ENCODE measurements at places on chromosomes 6 and 20.

- DNase-seq, result no peak
Observed at GRCh38 chr6:5205877-5206850, 54.6 kb downstream of the LYRM4 start.

DNA sequence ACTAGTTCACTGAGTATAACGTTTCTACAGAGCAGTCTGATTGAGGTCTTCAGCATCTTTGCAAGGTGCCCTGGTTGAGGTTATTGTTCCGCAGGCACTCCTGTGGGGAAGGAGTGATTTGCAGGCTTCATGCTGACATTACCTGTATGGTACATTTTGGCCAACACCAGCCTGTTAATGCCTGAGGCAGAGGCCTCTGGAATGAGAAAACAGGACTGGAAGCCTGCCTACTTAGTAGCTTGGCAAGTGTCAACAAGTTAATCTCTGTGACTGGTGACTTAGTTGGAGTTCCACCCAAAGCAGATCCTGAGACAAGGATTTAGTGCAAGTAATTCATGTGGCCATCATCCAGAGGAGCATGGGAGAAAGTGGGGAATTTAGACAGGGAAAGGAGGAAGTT, 24.6 kb downstream of the MAS1 start:
- no peak for DNase-seq

DNA sequence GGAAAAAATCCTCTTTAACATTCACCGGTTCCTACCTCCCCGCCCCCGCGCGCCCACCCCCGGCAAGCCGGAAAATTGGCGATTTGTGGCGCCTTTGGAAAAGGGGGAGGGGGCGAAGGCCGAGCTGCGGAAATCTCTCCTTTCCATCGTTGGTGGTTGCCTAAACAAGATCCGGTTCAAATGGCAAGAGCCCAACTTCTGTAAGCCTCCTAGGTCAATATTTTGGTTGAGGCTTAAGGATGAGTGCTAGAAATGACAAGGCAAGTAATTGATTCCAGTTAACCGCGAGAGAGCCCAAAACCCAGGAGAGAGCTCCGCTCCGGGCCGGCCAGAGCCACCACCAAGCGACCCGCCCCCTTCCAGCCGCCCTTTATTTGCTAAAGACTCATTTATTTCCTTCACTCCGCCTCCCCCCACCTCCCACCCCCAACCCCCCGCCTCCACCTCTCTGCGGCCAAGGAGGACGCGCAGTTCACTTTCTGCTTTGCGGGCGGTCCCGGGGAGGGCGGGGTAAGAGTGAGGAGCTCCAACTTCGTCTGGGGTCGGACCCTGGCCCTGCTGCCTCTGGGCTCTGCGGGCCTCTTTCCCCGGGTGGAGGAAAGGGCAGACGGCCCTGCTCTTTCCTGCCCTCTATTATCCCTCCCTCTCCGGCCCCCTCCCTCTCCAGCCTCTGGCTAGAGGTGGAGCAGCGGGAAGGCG, 838 bp upstream of the NKX2-2 start:
- no peak for DNase-seq

DNA sequence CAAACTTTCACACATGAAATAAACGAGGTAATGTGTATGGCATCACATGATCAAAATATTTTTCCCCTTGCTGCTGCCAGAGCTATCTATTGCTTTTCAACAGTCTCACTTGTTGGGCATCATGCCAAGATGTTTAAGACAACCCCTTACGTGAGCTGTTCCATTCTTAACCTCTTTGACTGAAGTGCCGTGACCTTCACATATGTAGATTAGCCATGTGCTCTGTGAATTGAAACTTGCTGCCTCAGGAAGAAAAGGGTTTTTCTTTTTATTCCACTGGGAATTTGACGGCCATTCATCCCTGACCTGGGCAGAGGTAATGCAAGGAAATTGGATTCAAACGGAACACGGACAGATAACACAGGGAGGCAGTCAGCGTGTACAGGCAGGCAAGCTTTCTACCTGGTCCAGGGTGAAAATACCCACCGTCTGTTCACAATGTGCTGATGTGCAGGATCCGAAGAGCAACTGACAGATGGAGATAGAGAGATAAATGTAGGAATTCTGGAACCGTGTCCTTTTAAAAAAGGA, 14.2 kb downstream of the ARID1B start:
- DNase-seq, result no peak

- no peak for DNase-seq
Observed at GRCh38 chr20:42100137-42100704, 482.0 kb upstream of the CHD6 start.

GRCh38 chr6:131400054-131400778, 172.8 kb upstream of the ARG1 start:
- no peak for DNase-seq

GRCh38 chr6:22737331-22737730, 168.0 kb downstream of the HDGFL1 start:
- DNase-seq, result no peak

GRCh38 chr6:4728436-4728769, 47.8 kb upstream of the CDYL start:
- DNase-seq, result no peak

DNA sequence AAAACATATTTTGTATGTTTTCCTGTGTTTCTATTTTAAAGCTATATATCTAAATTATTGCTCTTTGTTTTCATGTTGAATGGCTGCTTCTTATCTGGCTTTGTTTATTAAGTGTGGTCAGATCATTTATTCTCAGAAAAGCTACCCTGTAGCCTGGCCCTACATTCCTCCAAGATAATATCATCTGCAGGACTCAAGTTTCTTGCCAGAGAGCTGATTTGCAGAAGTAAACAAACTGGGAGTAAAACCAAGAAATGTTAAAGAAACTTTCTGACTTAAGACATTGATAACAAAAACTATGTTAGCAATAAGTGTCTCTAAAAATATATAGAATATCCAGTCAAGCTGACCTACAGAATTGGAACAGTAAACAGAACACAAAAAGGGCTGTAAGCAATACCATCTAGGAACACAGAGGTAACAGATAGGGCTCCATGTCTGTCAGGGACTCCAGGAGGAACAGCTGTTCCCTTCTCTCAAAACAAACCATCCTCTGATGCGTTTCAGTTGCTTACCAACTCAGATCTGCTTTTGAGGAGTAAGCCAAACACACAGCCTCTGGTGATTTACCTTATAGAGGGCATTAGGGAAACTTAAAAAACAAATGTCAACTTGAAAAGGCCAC, 17.5 kb upstream of the CEP85L start:
- DNase-seq, result no peak

- DNase-seq, result no peak
Observed at GRCh38 chr20:34628026-34628425, 48.9 kb downstream of the PIGU start.

- DNase-seq, result no peak
Observed at GRCh38 chr20:31713312-31714273, 9.1 kb downstream of the BCL2L1 start.

DNA sequence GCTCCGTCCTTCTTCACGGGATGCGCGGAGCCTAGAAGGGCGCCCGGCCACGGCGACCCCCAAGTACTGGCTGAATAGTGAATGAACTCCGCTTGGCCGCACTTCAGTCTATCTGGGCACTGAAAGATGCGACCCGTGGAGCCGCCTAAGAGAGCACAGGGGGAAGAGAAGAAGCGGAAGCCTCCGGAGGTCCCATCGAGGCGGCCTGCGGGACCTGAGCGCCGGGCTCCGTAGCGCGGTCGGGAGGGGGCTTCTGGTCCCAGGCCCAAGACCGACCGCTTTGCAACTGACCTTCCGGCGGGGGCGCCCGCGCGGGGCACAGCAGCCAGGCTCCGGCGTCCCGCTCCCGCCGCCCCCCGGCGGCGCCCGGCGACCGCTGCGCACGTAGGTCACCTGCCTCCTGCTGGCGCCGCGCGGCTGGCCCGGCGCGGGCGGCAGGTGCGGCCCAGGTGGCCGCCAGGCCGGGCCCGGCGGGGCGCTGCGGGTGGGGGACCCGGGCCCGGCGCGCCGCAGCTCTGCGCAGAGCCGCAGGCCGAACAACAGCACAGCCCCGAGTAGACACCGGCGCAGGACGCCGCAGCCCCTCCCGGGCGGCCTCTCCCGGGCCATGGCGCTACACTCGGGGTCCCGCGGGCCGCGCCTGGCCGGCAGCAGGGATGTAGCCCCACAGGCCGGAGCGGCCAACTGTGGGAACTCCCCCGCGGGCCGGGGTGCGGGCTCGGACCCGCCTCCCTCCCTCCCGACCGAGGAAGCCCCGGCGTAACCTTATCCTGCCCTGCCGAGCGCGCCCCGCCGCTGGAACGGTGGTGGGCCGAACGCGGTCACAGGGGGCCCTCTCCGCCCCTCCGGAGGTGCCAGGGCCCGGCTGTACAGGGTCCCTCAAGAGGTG, at the start of gene METTL24:
TSS of gene METTL24 (minus strand) at position 686 of the 889 bp plus-strand sequence. CDS start at position 609, 77 bp downstream.
- no peak for DNase-seq

DNA sequence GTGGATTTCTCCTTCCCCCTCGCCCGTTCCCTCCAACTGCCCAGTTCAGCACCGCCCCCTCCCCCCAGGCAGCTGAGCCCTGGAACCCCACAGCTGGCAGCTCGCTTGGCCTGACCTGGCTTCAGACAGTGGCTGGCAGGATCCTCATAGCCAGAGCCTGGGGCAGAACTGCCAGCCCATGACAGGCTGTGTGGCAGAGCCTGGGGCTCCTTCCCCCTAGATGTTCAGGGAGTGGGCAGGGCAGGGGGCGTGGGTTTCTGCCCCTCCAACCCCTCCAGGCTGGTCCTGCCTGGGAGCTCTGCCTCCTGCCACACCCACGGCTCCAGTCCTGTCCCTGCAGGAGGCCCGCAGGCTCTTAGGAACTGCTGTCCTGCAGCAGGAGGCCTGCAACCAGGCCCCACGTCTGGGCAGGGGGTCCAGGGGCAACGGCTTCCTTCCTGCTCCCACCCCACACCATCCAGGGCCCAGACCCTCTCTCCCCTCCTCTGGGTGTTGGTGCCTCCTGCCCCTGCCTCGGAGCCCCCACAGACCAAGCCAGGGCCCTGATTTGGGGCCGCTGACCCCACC, 9.6 kb upstream of the KCNQ2 start:
- DNase-seq, result no peak

- no peak for DNase-seq
Observed at GRCh38 chr6:79421001-79421411, 116.2 kb downstream of the LCA5 start.

GRCh38 chr6:5783584-5784089, 223.1 kb downstream of the NRN1 start:
- DNase-seq, result no peak

DNA sequence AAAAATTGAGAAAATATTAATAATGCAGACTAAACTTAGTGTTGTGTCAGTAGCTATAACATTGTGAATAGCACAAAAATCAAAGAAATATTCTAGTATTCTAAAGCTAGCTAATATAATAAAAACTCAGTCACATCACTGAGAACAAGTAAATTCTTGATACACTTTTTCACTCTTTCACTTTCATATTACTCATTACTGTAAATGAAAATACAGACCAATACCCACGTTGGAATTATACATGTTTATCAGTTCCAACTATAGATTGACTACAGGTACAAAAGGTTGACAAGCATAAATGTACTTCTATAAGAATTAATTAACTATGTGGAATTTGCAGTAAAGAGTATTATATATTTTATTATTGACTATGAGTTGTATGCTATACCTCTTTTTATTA, 1043.4 kb upstream of the FLRT3 start:
- no peak for DNase-seq

GRCh38 chr20:57475388-57476083, 49.4 kb downstream of the CTCFL start:
- DNase-seq, result no peak

DNA sequence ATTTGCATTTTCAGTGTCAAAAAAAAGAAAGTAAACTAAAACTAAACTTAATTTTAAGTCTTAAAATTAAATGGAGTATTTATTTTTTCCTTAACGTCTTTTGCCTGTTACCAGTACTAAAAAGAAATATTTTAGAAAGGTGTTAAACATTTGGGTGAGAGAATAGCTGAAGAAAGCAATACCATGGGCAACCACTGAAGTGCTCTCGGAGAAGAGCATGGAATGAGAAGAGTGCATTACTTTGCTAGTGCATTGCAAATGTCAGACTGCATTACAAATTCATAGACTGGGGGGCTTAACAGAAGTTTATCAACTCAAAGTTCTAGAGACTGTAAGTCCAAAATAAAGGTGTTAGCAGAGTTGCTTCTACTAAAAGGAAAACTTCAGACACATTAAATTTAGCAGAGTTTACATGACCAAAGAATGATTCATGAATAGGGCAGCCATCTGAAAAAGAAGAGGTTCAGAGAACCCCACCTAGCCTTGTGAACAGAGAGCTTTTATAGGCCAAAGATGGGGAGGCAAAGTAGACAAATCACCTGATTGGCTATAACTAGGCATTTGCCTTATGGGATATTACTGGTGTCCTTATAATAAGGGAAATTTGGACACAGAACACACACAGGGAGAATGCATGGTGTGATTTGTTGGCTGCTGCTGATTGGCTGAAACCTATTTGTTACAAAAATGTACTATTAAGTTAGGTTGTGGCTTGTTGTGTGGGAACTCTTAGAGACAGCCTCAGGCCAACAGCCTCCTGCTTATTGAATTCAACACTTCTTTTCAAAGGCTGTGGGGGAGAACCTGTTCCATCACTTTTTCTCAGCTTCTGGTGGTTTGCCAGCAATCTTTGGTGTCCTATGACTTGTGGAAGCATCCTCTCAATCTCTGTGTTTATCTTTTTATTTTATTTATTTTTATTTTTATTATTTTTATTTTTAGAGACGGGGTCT, 106.7 kb upstream of the RREB1 start:
- DNase-seq, result no peak

DNA sequence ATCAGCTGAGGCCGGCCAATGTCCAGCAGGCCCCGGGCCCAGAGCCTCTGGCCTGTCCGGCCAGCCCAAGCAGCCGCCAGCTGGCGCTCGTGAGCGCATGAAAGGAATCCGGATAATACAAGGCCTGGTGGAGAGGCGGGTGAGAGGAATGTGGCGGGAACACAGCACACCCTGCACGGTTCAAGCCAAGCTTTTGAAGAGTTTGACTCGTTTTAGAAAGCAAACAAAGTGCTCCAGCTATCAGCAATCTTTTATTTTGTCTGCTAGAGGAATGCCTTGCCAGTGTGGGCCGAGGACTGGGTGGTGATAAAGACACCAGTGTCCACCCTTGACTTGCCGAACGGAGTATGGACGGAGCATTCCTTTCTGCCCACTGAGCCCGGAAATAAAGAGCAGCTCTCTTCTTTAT, 9.3 kb upstream of the NEDD9 start:
- no peak for DNase-seq

GRCh38 chr6:133749427-133749826, 139.5 kb upstream of the TCF21 start:
- DNase-seq, result no peak

DNA sequence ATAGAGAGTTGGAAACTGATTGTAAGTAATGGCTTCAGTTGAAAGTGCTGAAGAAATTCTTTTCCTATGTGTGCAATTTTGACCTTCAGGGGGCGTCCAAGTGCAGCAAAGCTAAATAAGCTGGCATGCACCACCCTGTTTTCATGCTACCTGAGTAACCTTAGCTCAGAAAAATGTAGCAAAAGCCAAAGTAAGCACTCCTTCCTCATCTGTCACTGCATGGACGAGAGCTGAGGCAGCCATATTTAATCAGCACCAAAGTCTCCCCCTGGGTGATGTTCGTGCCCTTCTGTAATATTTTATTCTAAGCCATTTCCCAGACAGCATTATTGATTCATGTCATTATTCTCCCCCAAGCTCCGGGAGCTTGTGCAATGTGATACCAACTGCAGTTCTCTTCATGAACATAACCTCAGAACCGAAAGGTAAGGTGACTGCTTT, 123.1 kb downstream of the RPS12 start:
- DNase-seq, result no peak

GRCh38 chr20:50501972-50502745, 8.0 kb upstream of the PTPN1 start:
- no peak for DNase-seq

Measured in stimulated activated CD8-positive, alpha-beta memory T cell treated with anti-CD3 and anti-CD28 coated beads, Interleukin-15, amount 100 ng/mL, for 4 hours (primary cell).